ENCODE measurements at places on chromosomes 12 and 14.
A peak's percentile ranks its signal among the peaks of the same experiment; 100 is the strongest.

- DNase-seq, result no peak
These were observed 79.2 kb downstream of the MDGA2 start for GRCh38 chr14:47596232-47596631.

DNA sequence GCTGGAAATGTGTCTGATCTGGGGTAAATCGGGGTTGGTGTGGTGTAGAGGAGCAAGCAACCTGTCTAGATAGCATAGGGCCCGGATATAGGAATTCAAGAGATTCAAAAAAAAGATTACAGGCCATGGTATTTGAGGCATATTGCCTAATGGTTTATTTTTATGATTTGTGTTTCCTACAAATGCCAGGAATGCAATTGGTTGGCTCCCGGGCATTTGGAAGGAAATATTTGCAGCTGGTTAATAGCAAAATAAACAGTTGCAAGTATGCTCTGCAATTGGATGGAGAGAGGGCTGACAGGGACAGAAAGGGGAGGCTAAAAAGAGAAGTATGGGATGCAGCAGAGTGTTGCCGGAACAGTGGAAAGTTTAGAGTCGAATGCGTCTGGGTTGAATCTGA is 315.6 kb upstream of the ATP2B1 start:
- DNase-seq, result no peak

- DNase-seq, result no peak
These were observed 235.8 kb downstream of the KSR2 start for GRCh38 chr12:117732761-117733548.

DNA sequence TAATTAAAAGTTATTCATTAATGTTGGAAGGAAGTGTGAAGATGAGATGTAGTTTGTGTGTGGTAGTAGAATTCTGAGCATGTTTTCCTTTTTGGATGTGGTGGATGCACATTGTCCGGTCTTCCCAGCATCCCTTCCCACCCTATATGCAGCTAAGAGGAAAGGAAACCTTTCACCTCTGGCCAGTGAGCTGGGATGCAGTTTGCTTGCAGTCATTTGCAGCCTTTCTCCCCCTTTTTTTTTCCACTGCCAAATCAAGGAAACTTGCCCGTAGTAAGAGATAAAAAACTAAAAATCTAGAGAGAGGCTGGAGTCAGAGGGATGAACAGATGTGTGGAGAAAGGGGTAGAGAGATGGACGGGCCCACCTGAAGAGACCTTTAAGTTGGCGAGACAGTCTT is 72.5 kb upstream of the SLC38A2 start:
- DNase-seq, result no peak

DNA sequence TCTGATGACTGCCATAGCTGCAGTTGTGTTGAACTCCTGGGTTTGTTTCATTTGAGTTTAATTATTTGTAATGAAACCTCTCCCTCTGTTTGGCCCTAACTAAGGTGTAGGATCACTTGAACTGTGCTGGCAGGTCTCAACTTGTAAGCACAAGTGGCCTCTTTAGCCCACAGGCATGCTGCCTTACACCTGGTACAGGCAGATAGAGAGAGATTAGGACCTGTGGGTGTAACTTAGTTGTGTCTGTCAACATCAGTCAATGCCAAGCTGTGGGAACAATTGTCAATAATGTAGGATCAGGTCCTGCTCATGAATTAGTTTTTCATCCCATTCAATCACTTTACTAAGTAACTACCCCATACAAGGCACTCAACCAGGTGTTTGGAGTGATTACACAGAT is 263.0 kb upstream of the G2E3 start:
- no peak for DNase-seq

DNA sequence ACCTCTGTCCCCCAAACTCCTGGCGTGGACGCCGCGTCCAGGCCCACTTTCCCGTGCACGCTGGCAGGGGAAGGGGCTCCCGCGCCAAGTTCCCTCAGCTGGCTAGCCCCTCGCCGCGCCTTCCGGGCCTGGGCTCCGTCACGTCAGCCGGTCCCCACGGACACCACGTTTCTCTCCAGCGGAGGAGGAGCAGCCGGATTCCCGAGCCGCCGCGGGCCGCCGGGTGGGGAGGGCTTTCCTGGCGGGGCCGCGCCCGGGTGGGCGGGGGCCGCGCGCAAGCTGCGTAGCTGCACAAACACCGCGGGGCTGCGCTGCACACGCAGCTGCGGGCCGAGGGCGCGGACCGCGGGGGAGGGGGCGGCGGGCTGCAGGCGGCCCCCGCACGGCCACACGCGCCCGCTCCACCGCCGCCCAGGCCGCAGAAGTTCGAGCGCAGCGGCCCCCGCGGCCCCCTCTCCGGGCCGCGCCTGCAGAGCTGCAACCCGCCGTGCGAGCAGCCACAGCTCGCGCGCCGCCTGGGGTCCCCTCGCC is 45.1 kb upstream of the PNMA1 start:
- no peak for DNase-seq

GRCh38 chr12:103272949-103273348 is 222.8 kb downstream of the C12orf42 start:
- DNase-seq, result no peak

DNA sequence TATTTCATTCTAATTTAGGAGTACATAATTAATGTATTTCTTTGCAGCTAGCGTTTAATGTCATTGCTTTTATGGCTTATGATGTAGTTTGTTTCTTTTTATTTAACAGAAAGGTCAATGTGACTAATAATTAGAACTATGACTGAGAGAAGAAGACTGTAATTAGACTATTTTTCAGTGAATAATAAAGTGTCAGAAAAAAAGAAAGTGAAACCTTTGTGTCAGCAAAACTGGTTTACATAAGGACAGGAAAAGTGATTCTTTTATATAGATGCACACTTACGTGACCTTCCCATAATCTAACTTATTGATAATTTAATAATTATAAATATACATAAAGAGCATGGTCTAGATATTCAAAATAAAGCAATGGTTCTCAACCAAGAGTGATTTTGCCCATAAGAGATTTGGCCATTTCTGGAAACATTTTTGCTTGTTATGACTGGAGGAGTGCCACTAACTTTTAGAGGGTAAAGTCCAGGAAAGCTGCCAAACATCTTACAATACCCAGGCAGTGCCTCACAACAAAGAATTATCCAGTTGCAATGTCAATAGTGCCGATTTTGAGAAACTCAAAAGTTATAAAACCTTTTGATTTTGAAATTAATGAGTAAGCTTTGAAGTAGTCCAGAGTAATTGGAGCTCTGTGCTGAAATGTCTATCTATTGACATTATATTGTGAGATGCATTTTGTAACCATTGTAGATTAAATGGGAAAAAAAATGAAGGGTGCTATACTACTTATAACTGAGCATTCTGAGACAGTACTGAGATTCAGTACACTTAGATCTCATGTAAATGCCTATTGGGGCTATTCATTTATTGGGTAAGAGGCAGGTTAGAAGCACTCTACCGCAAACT is 227.1 kb downstream of the C12orf50 start:
- DNase-seq, result no peak

GRCh38 chr14:35164849-35165248 is 42.5 kb downstream of the PRORP start:
- DNase-seq, result no peak

- no peak for DNase-seq
These were observed 5.4 kb downstream of the NOS1 start for GRCh38 chr12:117356048-117356447.

DNA sequence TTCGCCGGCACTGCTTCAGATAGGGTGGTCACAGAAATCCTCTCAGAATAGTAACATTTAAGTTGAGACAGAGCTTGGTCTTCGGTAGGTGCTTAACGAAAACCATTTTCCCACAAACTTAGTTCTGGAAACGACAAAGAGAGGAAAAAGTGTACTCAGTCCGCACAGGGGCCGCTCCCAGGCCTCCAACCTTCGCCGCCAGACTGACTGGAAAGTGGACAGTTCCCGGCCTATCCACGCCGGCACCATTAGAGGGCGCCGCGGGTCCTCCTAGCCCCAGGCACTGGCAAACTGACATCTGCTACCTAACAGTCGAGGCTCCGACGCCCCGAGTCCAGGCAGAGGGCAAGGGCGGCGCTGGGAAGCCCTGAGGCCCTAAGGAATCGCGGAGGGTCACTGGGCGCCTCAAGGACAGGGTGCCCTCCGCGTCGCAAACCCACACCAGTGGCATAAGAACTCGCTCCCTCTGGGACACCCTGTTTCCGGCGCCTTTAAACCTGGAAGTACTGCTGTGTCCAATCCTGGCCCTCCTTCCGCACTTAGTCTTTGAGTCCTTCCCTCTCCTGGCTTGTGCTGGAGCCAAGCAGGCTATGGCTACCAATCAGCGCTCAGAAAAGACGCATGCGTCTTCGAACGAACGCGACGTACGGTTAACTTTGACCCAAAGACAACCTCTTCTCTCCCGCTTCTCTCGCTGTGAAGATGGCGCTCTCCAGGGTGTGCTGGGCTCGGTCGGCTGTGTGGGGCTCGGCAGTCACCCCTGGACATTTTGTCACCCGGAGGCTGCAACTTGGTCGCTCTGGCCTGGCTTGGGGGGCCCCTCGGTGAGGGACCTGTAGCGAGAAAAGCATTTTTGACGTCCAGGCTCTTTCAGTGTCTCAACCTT is at the start of gene LETMD1:
LETMD1 (plus strand) TSS at position 673 of the 886 bp plus-strand sequence; CDS start at position 703, 30 bp downstream.
- peak; percentile 74 for DNase-seq

- DNase-seq, result no peak
These were observed 5.8 kb downstream of the KRT6A start for GRCh38 chr12:52487211-52487610.

DNA sequence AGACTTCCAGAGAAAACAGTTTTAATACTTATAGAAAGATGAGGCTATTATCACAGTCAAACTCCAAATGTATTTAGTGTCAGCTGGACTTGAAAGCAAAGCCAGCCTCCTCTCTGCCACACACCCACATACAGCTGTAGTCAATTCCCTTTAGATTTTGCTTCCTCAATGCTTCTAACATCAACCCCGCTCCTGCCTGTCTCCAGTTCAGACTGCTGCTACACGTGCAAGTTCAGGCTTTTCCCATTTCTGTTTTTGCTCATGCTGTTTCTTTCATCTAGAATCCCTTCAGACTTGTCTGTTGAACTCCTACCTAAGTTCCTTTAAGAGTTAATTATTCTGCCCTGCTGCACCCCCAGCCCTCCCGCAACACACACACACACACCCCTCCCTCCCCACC is 380.0 kb downstream of the KCNH5 start:
- no peak for DNase-seq

- no peak for DNase-seq
These were observed 177.3 kb upstream of the BMP4 start for GRCh38 chr14:54133896-54134295.

DNA sequence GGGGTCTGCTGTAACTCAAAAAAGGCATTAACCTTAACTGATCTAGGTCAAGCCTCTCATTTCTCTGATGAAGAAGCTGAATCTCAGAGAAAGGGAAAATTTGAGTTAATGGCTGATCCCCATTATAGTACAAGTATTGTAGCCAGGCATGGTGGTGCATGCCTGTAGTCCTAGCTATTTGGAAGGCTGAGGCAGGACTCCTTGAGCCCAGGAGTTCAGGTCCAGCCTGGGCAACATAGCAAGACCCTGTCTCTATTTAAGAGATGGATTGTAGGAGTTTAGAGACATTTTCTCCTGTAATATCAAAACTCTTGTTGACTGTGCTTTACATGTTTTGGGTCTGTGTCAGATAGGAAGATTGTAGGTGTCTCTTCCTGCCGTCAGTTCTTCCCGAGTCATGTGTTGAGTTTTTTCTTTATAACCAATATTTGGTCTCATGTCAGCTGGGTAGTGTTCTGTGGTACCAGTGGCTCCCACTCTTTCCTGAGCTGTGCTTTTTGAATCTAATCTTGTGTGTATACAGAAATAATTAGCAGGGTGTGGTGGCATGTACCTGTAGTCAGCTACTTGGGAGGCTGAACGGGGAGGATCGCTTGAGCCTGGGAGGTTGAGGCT is 8.6 kb downstream of the COPZ1 start:
- no peak for DNase-seq

DNA sequence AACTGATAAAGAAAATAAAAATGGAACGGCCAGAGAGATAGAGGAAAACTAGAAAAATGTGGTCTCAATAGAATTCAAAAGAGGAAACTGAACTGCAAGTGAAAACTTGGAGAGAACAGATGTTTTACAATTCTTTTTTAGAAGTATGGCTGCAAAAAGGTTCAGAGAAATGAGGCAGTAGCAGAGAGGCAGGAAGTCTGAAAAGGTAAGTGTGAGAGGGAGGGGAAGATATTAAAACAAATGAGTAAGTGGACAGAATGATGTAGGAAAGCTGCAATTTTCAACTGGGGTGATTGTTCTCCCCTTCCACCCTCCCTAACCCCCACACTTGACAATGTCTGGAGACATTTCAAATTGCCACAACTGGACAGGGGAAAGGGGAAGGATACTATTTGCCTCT is 12.9 kb downstream of the BTBD7 start:
- DNase-seq, result no peak

DNA sequence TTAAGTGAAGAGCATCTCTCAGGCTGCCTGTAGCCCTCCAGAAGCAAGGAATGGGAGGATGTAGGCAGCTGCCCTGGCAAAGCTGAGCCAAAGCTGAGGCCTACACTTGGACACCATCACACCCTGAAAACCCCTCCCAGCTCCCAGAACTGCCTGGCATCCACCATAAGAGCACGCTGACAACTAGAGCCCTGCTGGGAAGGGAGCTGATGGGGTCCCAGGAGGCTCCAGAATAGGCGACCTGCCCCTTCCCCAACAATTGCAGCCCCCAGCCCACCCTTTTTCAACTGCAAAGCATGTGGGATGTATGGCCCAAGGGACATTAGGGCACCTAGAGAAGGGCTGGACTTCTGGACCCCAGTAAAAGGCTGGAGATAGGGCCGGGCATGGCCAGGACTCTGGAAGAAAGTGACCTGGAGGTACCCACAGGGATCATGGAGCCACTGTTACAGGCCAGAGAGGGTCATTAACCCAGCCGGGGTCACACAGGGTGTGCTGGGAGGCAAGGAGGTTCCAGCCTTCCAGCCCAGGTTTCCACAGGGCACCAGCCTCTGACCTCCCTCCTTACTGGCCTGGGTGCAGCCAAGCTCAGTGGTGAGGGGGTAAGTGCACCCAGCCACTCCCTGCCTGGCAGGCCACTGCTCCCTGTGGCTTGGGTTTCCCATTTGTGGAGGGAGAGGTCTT is 27.8 kb downstream of the FAM222A start:
- DNase-seq, result no peak

GRCh38 chr12:58896278-58896677 is 24.0 kb downstream of the LRIG3 start:
- no peak for DNase-seq

- DNase-seq, result no peak
These were observed 36.5 kb downstream of the KCNMB4 start for GRCh38 chr12:70402597-70402996.

- DNase-seq, result no peak
These were observed 269.8 kb downstream of the ATP23 start for GRCh38 chr12:58211211-58211610.

DNA sequence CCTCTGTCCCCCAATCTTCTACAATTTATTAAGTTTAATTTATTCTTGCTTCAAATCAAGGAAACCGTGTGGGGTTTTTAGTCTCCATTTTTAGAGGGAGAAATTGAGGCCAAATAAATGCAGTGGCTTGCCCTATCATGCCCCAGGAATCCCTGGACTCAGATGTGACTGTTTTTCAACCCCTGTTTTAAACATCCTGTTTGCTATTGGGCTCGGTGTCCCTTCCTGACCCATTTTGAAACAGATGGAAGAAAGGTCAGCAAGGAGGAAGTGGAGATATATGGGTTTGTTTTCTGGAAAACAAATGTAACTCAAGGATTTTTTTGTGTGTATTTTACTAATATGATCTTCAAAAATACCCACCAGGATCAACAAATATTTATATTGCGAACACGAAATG is 84.7 kb downstream of the DACT1 start:
- no peak for DNase-seq

GRCh38 chr12:70049596-70050360 is 193.5 kb upstream of the CNOT2 start:
- DNase-seq, result no peak

Data from activated CD8-positive, alpha-beta memory T cell treated with anti-CD3 and anti-CD28 coated beads for 48 hours (primary cell).